ENCODE measurements at places on chromosomes 6 and 20.

DNA sequence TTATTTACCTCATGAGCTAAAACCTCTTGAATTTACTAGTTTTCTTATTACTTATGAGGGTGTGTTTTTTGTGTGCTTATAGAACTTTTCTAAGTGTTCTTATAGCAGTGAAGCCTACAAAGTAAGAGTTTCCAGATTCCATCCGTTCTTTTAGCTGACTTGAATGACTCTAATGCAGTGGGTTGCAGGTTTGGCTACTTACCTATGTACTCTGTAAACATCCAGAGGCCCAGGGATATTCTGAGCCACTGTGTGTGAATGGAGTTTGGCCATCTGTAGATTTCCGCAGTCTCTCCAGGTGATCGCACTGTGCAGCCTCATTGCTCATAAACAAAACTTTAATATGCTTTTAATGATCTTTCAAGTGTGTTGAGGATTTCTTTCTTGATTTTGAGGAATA, 157.8 kb downstream of the MYO6 start:
- no peak for DNase-seq

GRCh38 chr6:63640062-63640461, 4.5 kb downstream of the PHF3 start:
- no peak for DNase-seq

DNA sequence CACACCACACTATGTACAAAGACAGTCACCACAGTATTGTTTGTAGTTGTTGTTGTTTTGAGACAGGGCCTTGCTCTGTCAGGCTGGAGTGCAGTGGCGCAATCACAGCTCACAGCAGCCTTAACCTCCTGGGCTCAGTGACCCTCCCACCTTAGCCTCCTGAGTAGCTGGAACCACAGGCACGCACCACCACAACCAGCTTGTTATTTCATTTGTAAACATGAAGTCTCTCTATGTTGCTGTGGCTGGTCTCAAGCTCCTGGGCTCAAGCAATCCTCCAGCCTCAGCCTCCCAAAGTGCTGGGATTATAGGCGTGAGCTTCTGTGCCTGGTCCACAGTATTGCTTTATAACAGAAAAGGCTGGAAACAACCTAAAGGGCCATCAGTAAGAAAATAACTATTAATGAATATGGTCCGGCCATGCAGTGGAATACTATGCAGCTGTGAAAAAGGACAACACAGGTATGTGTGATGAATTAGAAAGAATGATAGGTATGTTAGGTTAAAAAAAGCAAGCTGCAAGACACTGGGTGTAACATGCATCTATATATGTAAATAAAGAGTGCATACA, 30.0 kb upstream of the PTGIS start:
- peak; percentile 6 for DNase-seq

GRCh38 chr20:36644032-36644705, 1.8 kb downstream of the SLA2 start:
- no peak for DNase-seq

DNA sequence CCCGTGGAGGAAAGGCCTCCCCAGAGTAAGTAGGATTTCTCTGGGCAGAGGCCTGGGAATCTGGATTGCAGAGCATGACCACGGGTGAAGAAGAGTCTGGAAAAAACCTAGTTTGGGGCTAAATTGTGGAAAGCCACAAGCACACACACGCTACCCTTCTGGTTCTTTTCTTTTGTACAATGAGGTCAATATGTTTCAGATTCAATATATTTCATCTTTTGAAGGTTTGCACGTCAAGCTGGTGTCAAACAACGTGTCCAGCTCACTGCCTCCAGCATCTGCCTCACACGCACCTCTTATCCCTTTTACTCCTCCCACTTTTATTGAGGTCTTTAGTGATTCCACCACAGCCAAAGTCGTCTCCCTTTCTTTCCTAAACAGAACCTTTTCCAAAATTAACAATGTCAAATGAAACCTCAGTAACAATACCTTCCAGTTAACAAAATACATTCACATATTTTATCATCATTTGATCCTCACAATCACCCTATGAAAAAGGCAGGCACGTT, 773 bp upstream of the EPB41L2 start:
- no peak for DNase-seq

- DNase-seq: peak; percentile 56
Observed at GRCh38 chr6:4936681-4937041, 67.2 kb downstream of the RPP40 start.

DNA sequence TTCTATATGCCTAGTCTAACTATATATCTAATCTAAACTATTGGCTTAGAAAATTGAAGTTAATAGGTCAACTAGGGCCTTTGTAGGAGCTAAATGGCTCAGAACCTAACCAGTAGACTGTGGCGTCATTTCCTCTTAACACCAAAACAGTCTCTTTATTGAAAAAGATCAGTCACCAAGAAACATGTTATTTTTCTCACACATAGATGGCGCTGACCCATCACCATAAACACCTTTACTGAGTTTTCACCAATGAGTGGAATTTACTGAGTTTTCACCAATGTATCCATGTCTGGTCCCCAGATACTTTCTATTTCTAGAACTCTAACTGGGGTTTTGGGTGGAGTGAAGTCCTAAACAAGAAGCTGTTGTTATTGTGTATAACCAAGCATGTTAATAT, 636.0 kb downstream of the BCKDHB start:
- DNase-seq: peak; percentile 25

- no peak for DNase-seq
Observed at GRCh38 chr6:81138236-81138635, 614.2 kb downstream of the TENT5A start.

DNA sequence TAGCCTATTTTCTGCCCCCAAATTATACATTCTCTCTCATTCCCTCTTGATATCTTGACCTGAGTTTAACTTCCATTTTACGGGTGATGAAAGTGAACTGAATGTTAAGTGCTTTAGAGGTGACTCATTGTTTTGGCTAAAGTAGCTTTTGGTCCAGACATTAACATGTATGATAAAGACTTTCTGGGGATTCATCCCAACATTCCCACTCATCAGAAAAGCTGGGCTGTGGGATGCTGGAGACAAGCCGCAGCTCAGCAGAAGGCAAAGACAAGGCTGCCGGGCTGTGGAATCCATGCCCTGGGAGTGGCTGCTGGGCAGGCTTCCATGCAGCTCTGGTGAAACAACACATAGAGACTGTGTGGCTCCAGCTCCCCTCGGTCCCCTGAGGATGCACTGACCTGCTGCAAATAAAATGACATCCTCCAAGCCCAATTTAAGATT, 89.9 kb upstream of the SYNDIG1 start:
- no peak for DNase-seq

DNA sequence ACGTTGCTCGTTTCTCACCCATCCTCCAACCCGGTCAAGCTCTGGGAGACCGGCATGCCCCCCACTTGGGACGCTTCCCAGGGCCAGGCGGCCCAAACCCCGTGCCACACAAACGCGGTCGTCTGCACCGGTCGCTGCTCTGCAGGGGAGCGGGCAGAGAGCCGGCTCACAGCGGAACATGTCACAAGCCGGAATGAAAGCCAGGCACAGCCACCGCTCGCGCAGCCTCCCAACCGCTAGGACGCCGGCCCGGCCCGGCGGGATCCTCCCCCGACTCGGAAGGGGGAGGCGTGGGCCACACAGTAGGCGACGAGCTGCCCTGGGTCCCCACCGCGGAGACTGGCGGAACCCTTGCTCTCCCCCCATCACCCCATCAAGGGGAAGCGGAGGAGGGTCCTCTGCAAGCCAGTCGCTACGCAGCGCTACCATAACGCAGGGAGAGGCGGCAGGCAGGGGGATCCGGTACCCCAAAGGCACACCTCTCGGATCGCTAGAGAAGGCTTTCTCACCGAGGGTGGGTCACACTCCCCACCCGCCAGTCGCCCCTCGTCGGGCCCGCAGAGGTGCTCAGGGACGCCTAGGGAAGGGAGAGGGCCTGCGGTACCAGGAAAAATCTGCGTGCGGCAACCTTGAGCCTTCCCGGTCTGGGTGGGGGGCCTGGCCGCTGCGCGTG, 768.4 kb upstream of the DEFB115 start:
- DNase-seq: no peak

DNA sequence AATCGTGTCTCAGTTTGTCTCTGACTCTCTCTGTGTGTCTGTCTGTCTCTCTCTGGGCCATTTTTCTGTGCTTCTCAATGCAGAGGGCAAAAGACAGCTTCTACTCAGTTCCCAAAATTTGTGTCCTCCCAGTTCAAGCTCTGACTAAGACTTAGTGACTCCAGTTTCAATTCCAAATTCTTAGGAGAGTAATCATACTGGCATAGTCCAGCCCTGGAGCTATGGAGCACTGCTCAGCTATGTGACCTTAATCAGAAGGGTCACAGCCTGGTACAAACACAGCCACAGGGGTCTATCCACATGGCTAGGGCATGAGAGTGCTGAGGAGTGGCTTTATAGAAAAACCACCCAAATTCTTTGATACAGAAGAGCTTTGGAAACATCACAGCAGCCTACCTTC, 91.9 kb downstream of the FOXF2 start:
- DNase-seq: no peak

- peak; percentile 65 for DNase-seq
Observed at GRCh38 chr6:119454714-119455113, 105.2 kb upstream of the MAN1A1 start.

- DNase-seq: peak; percentile 40
Observed at GRCh38 chr6:158648682-158649131, 1.1 kb upstream of the SYTL3 start.

DNA sequence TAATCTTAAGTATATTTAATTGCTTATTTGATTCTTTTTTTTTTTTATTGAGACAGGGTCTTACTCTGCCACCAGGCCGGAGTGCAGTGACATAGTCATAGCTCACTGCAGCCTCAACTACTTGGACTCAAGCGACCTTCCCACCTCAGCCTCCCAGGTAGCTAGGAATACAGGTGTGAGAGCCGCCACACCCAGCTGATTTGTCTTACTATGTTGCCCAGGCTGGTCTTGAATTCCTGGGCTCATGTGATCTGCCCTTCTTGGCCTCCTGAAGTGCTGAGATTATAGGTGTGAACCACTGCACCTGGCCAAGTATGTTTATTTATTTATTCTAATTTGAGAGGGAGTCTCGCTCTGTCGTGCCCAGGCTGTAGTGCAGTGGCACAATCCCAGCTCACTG, 38.2 kb downstream of the PTPN1 start:
- no peak for DNase-seq

- no peak for DNase-seq
Observed at GRCh38 chr6:113293423-113293740, 563.8 kb upstream of the MARCKS start.

DNA sequence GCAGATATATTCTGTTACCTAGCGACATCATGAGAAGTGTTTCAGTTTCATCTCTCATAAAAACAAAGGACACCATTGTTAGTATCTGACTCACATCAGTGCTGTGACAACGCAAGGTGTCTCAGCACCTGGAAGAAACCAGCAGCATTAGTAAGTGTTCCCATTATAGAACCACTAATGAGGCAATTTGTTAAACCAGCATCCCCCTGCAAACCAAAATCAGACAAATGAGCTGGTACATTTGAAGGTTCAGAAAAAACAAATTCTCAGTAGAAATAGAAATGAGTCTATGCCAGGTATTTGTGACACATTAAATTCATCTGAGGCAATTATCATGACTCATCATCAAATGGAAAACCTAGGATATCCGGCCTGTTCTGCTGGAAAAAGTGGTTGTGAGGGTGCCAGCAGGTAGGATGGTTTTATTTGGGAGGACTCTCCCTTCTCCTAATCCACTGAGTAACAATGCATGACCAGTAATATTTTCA, 151.7 kb downstream of the TMEM200A start:
- no peak for DNase-seq

DNA sequence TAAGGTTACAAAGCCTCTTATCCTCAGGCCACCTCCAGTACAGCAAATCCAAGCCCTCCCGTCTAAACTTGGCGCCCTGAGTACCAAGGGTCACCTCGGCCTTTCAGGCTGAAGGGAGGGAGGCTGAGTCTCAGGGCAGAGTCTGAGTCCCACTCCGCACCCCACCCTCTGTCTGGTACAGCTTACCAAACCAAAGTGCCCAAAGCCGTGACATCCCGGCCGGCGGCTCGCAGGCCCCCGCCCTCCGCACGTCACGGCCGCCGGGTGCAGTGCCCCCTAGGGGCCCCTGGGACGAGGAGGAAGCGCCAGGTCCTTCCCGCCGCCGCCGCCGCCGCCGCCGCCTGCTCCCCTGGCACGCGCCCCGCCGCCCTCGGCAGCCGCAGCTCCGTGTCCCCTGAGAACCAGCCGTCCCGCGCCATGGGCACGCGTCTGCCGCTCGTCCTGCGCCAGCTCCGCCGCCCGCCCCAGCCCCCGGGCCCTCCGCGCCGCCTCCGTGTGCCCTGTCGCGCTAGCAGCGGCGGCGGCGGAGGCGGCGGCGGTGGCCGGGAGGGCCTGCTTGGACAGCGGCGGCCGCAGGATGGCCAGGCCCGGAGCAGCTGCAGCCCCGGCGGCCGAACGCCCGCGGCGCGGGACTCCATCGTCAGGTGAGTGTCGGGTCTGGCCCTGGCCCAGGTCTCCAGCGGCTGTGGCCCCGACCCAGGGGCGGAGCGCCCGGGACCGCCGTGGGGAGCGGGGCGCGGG, at the start of gene MTHFD1L:
MTHFD1L (plus strand) TSS at position 297 of the 741 bp plus-strand sequence; CDS start at position 418, 121 bp downstream.
- peak; percentile 74 for DNase-seq

GRCh38 chr6:13795041-13795750, 19.2 kb downstream of the MCUR1 start:
- DNase-seq: peak; percentile 79

DNA sequence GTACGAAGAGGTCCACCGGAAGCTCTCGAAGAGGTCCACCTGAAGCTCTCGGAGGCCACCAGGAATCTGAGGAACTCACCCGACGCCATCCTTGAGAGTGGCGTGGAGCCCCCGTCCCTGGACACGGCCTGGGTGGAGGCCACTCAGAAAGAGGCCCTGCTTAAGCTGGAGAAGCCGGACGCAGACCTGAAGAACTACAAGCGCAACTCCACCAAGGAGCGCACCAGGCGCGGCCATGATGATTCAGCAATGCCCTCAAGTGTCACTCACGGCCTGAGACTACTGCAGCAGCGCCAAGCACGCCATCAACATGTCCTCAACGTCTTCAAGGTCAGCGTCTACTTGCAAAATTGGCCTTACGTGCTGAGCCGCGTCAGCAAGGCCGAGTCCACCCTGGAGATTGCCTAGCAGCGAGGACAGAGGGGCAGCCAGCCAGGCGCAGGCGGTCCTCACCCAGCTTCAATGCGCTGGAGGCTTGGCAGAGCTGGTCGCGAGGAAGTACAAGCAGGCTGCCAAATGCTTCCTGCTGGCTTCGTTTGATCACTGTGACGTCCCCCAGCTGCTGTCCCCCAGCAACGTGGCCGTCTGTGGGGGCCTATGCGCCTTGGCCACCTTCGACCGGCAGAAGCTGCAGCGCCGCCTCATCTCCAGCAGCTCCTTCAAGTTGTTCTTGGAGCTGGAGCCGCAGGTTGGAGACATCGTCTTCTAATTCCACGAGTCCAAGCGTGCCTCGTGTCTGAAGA, 7.7 kb upstream of the GJA10 start:
- DNase-seq: no peak

GRCh38 chr6:149905371-149905910, 7.5 kb upstream of the RAET1E start:
- DNase-seq: no peak

DNA sequence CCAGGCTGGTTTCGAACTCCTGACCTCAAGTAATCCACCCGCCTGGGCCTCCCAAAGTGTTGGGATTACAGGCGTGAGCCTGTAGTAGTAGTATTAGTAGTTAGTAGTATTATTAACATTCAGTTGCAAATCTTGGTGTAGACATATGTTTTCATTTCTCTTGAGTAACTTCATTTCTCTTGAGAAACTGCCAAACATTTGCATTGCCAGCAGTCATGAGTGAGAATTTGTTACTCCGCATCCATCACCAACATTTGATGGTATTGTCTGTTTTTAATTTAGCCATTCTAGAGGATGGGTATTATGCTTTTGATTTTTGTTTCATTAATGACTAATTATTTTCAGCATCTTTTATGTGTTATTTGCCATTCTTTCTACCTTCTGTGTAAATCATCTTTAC, 1.5 kb upstream of the ERVFRD-1 start:
- no peak for DNase-seq

- no peak for DNase-seq
Observed at GRCh38 chr20:53020376-53020775, 48.2 kb downstream of the TSHZ2 start.
